CD4-positive, alpha-beta T cell treated with Interleukin-6 at 100 ng/mL for 8 hours (primary cell): ENCODE measurements at places on chromosomes 12 and 14.

- DNase-seq, result peak; percentile 7
These were observed 6.8 kb downstream of the KRT74 start for GRCh38 chr12:52566847-52567291.

DNA sequence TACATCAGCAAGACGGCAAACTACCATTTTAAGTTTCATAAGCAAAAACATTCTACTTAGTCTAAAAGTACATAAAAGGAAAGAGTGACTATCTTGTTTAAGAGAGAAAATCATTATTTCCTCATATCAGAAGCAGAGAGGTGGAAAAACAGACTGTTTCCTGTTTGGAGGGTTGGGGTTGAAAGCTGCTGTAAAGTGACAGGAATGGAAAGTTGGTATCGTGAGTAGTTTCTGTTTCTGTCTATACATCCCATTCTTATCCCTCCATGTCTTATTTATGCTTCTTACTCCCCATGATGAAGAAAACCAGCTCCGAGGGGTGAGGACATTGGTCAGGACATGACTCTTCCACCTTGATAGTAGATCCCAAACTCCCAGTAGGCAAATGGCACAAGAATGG is 216.5 kb downstream of the EGLN3 start:
- no peak for DNase-seq

DNA sequence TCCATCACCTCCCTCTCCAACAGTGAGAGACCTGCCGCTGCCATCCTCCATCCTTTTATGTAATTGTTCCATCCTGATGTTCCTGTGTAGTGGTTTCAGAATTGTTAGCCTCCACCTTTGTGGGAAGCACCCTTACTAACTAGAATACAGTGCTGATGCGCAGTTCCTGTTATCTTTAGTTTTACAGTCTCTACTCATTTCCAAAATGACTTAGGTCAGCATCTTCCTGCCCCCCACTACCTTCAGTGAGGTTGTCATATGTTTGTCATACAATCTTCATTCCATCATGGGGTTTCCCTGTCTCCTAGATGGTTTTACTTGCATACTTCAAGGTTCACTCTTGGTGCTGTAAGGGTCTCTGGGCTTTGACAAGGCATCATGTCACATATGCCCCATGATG is 69.8 kb downstream of the EML1 start:
- no peak for DNase-seq

DNA sequence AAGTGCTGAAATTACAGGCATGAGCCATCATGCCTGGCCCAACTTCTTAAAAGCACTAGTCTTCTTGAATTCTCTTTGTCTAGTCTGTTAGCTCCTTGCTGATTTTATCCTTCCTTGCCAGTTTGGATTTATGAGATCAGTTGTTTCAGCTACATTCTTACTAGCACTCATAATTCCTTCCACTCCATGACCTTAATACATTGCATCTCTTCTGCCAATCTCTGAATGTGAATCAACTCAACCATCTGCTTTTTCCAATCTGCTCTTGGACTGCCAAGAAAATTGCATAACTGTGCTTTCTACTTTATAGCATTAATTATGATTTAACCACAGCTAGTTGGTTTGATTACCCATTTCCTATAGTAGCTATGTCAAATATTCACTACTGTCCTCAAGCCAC is 14.9 kb upstream of the HEATR5A start:
- no peak for DNase-seq

DNA sequence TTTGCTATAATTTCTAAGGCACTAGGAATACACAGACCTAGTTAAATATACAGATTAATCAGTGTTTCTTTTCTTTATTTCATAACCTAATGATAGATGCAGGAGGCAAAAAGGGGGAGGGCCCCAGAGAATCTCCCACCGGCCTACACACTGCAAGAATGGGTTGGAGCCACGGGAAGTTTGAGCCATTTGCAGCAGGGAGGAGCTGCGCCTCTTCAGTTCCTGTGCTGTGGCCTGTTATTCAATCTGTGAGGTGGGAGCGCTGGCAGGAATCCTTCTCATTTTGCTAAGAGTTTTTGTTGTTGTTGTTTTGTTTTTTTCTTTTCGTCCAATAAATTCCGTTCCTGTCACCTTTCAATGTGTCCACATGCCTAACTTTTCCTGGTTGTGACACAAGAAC is 251.3 kb upstream of the RPL10L start:
- no peak for DNase-seq

- DNase-seq, result no peak
These were observed 8.4 kb downstream of the LRFN5 start for GRCh38 chr14:41615011-41615595.

- DNase-seq, result no peak
These were observed 158.4 kb downstream of the FBXL14 start for GRCh38 chr12:1436015-1436414.

DNA sequence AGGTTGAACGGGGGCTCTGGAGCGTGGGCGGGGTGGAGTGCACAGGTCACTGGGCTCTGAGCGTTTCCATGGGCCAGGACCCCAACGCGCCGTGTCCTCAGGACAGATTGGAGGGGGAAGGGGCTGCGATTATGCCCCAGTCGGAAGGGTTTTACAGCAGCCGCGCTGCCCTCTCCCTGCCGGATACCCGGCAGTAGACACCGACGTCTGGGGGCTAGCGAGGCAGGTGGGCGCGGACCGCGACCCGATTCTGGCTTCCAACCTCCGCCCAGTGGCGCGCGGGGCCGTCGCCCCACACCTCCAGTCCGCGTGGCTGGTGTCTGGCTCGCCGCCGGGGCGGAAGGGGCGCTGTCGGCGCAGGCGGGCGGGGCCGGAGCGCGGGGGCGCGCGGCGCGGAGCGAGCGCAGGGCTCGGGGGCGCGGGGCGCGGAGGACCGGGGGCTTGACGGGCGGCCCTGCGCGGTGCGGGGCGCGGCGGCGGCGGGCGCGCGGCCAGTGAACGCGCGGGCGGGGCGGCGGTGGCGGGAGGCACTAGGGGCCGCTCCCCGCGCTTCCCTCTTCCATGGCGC is 2.4 kb upstream of the KIF26A start:
- no peak for DNase-seq

DNA sequence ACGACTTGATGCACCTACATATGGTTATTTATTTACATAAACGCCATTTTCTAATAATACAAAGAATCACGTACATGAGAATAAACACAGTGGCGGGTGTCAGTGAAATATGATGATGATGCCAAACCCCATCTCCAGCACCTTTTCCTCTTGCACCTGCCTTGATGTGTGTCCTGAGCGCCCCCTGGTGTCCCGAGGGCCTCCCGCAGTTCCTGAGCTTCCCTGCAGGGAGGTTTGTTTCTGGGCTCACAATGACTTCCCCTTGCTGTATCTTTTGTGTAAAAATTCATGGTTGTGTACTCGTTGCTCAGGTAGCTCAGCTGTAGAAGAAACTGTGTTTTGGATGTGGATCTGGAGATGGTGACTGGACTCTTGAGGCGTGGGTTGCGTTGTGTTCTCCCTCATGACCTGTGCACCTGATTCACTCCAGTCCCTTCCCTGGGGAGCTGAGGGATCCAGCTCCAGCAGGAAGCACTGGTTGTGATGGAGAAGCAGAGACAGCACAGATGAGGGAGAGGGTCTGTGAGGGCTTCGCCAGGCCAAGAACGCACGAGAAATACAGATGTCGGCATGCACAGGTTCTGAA is 1037.8 kb downstream of the TMEM121 start:
- peak; percentile 46 for DNase-seq

- DNase-seq, result no peak
These were observed 5.3 kb upstream of the TSPAN8 start for GRCh38 chr12:71162832-71163763.

- DNase-seq, result no peak
These were observed 63.1 kb upstream of the CNOT2 start for GRCh38 chr12:70180130-70180529.

DNA sequence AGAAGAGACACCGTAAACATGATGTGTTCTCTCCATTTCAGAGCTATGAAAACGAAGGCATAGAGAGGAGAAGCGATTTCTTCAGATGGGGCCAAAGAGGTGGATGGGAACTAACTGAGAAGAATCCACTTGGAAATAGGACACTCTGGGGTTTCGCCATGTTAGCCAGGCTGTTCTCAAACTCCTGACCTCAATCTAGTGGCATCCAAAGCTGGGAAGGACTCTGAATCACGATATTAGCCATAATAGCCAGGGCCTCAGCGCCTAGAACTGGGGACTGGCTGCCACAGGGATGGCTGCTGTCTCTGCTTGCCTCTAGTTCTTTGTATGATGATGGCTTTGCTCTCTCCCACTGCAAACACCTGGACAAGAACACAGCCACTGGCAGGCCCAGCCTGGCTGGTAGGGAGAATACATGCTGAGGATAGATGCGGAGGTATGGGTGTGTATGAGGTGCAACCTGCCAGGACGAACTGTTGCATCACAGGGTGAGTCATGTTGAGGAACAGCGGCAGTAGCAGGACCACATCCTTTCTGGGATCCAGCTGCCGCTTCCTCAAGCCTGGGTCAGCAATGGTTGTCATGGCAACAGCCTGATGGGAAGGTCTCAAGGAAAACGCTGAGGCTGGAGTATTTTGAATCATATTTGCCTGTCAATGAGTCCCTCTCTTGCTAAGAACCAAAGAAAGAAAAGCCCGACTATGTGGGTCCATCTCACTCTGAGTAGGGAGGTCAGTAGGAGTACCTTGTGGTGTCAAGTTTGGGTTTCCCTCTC is 31.1 kb downstream of the CCDC177 start:
- DNase-seq, result peak; percentile 20

DNA sequence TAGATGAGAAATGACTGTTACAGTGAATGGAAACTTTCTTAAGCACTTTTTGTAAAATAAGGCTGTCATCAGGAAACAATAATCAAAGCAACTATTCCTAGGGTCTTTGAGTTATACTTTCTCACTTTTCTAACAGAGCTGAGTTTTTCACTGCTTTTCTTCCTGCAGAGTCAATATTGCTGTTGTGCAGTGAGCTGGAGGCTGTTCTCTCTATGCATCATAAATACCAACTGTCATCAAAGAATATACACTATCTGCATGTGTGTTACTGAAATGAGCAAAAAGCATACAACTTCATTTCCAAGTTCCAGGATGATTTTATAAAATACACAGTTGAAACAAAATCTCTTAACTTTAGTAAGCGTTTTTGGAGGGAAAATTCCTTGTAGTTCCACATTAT is 110.4 kb upstream of the CPSF6 start:
- DNase-seq, result no peak

- DNase-seq, result no peak
These were observed 94.0 kb downstream of the WNK1 start for GRCh38 chr12:846421-846820.

GRCh38 chr14:33509454-33509853 is 441.4 kb downstream of the EGLN3 start:
- no peak for DNase-seq

DNA sequence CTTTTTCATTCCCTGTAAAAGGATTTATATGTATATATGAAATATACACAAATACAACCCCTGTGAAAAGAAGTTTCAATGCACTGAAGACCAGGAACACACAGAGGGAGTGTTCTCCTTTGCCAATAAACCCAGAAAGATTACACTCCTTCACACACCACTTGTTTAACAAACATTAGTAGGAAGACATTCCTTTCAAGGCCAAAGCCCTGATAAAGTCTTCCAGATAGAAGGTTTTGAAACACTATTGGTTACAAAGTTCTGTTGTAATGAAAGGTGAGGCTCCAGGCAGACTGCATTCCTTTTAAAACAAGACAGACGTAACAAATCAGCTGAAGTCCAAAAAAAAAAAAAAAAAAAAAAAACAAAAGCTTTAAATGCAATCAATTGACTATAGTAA is 81.0 kb downstream of the PTPN21 start:
- DNase-seq, result no peak

DNA sequence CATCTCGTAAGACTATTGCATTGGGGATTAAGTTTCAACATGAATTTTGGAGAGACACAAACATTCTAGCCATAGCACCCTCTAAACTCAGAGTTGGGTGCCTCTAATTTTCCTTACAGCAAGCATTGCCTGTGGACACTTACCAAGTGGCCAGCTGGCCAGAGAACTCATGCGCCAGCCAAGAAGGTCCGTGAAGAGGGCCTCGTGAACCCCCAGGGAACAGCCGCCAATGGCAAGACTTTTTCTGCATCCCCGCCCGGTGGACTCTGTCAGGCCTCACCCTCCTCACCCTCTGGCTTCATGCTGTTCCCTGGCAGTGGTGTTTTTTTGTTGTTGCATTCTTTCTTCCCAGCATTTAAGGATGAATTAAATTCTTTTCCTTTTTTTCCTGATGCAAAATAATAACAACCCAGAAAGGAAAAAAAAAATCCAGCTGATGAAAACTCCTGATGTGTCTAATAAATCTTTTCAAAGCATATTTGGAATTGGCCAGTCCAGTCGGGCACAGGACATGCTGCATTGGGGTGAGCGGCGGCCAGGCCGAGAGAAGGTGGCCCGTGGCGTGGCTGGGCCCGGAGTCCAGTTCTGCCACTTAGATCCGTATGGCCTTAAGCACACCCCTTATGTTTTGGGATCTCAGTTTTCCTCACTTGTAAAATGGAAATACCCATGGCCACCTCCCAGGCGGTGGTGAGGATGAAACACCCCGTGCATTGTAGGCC is 191.9 kb upstream of the DIO3 start:
- no peak for DNase-seq

- DNase-seq, result peak; percentile 22
These were observed 125.3 kb upstream of the ATF7IP start for GRCh38 chr12:14239935-14240872.

GRCh38 chr14:45028107-45028626 is 55.7 kb upstream of the PRPF39 start:
- no peak for DNase-seq

DNA sequence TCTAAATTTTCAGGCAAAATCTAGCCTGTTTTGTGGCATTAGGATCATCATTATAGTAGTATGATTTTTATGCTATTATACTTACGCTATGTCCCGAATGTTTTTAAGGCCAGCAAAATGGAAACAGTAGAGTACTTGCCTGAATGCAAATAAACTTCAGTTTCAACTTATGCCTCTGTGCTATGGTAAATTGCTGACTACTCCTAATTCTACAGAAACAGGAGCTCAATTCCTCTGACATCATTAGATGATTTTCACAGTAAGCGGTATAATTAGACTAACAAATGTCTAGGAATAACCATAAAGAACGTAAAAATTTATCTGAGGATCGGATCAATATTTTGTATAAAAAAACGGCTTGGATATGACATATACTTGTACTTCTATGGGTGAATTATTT is 270.0 kb downstream of the EGLN3 start:
- DNase-seq, result no peak

DNA sequence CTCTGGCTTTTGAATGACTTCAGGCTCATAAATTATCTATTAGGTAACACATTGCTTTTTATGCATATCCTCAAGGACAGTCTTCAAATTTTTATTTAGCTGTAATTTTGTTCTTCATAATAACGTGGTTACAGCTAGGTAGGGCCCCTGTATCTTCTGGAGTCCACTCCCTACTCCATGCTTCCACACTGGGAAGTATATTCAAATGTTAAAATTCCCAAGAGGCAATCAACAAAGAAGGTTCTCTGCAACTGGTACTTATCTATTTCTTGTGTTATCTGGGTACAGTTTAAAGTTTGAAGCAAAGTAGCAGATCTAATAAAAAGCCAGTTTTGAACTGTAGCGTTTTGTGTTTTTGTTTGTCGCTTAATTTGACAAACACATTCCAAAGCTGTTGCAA is 20.1 kb upstream of the BAZ1A start:
- no peak for DNase-seq
